ENCODE measurements at places on chromosomes 6 and 20.

DNA sequence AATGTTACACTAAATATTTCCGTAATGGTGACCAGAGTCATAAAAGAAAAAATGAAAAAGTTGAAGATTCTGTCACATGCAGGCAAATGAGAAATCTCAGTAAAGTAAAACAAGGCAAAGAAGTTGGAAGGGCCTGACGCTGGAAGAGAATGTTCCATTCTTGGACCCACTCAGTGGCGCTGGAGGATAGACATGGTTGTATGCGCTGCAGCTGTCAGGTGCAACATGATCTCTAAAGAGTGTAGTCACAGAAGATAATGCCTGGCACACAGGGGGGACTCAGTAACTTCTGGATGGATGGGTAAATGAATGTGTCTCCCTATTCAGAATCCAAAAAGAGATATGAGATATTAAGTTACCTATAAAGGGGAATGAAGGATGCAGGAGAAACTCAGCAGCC is 116.3 kb downstream of the FAXC start:
- DNase-seq: no peak

DNA sequence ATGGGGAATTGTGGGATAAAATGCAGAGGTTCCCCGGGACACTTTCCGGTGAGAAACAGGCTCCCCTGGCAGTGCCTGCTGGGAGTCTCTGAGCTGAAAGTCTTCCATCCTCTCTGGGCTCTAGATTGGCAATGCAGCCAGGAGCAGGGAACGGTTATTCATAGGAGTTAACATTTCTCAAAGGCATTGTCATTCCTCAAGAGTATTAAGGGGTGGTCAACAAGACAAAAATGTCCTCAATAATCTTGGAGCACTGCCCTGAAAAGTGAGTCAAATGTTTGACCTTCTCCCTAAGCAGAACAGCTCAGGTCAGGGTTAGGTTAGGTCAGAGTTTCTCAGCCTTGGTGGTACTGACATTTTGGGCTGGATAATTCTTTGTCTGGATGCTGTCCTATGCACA is 13.2 kb downstream of the BPIFB1 start:
- no peak for DNase-seq

- no peak for DNase-seq
Observed at GRCh38 chr6:14676977-14677781, 559.6 kb downstream of the CD83 start.

GRCh38 chr6:24053057-24053456 is 73.0 kb upstream of the NRSN1 start:
- DNase-seq: no peak

DNA sequence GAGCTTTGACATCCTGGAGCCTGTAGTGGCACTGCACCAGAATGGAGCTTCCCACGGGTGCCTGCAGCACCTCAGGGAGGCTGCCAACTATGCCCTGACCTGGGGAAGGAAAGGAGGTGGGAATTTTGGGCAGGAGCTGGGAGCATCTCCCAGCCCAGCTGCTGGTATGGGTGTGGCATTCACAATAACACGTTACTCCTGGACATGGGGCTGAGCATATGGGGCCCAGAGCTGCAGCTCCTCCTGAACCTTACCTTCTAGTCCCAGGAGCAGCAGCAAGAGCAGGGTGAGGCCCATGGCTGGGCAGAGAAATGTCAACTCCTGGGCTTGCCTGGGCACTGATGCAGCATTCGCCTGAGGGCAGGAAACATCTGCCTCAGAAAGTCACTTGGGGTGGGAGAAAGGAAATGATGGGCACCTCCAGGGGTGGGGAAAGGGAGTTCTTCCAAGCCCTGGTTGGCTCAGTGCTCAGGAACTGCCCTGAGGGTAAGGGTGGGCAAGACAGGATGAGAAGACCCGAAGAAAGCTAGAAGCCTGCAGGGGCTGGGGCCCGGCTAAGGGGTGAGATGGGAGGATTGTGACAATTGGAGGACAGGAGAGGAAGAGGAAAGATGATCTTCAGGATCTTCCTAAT is at the start of gene TREML1:
Gene TREML1 (minus strand): TSS at position 356 of the 634 bp plus-strand sequence. CDS start 59 bp downstream, at position 297.
- DNase-seq: no peak

DNA sequence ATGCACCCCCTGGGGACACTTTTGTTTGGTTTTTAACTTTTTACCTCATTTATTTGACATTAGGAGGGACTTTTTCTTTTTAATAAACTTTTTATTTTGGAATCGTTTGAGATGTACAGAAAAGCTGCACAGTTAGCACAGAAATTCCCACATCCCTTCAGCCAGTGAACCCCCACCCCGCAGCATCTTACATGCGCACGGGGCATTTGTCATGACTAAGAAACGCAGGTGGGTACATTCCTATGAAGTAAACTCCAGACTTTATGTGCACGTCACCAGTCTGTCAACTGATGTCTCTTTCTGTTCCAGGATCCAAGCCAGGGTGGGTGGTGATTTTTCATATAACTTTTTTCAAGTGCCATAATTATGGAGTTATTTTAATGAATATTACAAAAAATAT is 4.9 kb upstream of the ZNF831 start:
- no peak for DNase-seq
